ENCODE measurements at places on chromosomes 4 and X.

DNA sequence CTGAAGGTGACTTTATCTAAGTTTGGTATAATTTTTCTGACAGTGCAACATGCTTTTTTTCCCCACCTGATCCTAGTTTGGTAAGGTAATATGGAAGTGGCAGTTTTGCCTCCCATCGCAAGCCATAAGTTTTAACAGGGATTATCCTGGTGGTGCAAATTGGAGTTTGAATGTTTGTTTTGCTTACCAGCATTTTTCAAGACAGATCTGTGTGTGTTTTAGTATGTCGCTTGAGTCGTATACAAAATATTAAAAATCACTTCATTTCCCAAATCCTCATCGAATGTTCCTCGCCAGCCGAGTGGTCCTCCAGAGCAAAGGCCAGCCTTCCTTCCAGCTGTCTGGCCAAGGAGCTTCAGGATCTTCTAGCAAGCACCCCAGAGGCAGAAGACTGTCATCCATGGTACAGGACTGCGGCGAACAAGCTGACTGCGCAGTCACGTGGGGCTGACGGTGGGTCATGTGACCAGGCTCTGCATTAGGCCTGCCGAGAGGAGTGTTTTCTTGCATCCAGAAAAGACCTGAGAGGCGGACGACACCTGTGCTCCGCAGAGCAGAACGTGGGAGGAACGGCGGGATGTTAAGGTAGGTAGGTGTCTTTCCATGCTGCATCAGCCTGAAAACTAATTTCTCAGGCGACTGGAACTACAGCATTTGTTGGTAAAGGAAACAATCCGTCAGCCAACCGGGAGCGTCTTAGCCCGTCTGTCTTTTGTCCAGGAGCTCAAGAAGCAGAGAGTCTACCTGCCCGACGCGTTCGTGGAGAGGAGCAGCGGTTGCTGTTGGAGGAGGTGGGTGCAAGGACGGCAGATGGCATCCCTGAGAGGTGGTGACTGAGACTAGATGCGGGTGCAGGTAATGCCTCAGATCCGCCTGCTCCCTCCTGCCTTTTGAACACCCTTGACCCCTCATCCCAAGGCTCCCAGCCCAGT, at the start of gene GPRASP3:
TSS of gene GPRASP3 (plus strand) at position 507 of the 932 bp plus-strand sequence. CDS start 28,253 bp downstream, outside the sequence.
- peak; percentile 81 for DNase-seq

- DNase-seq, result no peak
These were observed 79.7 kb downstream of the CPE start for GRCh38 chr4:165458471-165458870.

- no peak for DNase-seq
These were observed 193.5 kb downstream of the CFAP299 start for GRCh38 chr4:80529026-80529425.

GRCh38 chrX:73401591-73402266, 45.1 kb upstream of the CDX4 start:
- DNase-seq, result no peak

- DNase-seq, result peak; percentile 24
These were observed 4.9 kb upstream of the TLR8 start for GRCh38 chrX:12901486-12901885.

- DNase-seq, result no peak
These were observed 25.7 kb upstream of the ZNF518B start for GRCh38 chr4:10482913-10483312.

- DNase-seq, result no peak
These were observed 13.0 kb upstream of the DAPP1 start for GRCh38 chr4:99803566-99804101.

- no peak for DNase-seq
These were observed 7.8 kb upstream of the XK start for GRCh38 chrX:37677765-37678164.

GRCh38 chr4:116082808-116083366, 969.5 kb upstream of the NDST4 start:
- no peak for DNase-seq

- DNase-seq, result no peak
These were observed 140.2 kb upstream of the LDB2 start for GRCh38 chr4:17038510-17039176.

DNA sequence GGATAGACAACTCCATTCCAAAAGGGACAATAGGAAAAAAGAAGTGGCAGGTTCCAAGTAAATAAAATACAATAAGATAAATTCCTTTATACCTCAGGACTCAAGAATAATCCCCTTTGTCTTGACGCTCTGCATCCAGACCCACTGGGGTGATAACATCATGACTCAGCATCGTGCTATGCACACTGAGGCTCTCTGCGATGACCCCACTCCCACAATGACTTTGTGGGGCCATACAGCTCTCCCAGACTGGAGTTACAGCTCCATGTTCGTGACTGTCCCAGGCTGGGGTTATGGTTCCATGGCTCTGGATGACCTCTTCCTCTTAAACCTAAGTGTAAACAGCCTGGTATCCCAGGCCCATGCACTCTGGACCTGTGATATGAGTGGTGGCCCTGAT, 254.5 kb upstream of the ADGRL3 start:
- no peak for DNase-seq

- DNase-seq, result no peak
These were observed 585.7 kb downstream of the TLL1 start for GRCh38 chr4:166458756-166459155.

DNA sequence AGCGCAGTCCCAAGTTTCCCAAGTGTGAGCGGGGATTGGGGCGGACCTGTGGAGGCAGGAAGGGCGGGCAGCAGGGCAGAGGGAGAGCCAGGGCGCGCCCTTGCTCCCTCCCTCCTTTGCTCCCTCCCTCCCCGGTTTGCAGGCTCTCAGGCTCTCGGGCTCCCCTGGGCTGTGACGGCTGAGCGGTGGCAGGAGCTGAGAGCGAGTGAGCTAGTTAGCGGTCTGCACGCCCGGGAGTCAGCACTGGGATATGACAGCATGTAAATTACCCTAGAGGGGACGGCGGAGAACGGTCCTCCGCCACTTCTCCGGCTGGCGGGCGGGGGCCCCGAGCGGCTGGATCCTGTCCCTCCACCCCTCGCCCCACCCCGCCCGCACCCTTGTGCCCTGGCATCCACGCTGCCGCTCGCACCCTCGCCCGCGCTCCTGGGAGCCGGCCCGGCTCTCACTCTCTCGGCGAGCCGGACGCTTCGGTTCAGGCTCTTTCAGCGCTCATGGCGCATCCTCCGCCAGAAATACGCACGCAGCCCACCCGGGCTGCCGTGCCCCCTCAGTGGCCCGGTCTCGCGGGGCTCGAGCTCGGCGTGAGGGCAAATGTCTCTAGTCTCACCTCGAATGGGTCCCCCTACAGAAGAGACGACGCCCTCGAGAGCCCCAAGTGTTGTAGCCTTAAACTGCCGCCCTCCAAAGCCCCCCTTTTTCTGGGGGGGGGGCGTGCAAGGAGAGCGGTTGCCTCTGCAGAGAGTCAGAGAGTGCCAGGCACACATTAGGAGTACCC, at the start of gene TSC22D3:
TSS of gene TSC22D3 (minus strand) at position 54 of the 778 bp plus-strand sequence. CDS start 368 bp downstream, outside the sequence.
- DNase-seq, result peak; percentile 57

DNA sequence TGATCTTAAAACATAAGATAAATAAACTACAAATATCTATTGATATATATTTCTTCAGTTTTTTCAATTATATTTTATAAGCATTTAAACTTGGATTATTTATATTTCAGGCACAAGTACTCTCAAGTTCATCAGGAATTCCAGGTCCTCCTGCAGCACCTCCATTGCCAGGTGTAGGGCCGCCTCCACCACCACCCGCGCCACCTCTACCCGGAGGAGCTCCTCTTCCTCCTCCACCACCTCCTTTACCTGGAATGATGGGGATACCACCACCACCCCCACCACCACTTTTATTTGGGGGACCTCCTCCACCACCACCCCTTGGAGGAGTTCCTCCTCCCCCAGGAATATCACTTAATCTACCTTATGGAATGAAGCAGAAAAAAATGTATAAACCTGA, 74.0 kb downstream of the RPA4 start:
- no peak for DNase-seq

DNA sequence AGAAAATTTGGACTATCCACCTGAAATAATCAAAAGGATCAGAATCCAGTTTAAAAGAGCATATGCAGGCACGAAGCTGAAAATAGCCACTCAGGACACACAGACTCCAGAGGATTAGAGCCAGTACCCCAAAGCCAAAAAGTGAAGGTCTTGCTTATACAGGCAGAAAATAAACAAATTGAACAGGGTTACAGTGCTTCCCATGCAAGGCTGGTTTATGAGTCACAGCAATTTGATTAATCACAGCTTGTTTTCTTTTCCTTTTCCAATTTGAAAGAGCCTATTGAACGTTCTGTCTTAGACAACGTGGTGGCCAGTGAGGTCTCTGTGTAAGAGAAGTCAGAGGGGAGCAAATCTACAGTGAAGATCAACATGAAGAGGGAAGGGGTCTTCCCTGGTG, 10.2 kb downstream of the HGFAC start:
- no peak for DNase-seq

GRCh38 chrX:10052906-10053625, 85.9 kb downstream of the CLDN34 start:
- peak; percentile 87 for DNase-seq

- DNase-seq, result no peak
These were observed 5.1 kb downstream of the SLC2A9 start for GRCh38 chr4:10016169-10016568.

DNA sequence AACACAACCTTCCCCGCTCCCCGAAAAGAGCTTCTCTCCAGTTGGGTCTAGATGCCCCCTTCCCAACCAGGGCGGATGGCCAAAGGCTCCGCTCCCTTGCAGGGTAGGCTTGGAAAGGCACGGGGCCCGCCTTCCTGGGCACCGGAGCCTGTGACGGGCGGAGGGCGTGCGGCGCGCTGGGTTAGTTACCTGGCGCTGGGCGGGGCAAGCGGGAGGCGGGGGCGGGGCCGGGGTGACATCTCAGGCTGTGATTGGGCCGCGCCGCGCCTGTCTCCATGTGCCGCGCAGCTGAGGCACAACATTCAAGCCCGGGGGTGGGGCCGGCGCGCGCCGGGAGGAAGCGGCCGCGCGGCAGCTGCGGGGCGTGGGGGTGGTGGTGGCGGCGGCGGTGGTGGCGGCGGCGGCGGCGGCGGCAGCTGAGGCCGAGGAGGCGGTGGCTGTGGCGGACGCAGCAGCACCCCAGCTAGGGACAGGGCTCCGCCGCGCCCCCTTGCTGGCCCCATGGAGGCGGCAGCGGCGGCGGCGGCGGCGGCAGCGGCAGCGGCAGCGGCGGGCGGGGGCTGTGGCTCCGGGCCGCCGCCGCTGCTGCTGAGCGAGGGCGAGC, at the start of gene REPS2:
TSS of gene REPS2 (plus strand) at position 298 of the 604 bp plus-strand sequence. CDS start at position 502, 204 bp downstream.
- DNase-seq, result peak; percentile 73

GRCh38 chr4:139890816-139891215, 225.2 kb downstream of the MGST2 start:
- DNase-seq, result no peak

DNA sequence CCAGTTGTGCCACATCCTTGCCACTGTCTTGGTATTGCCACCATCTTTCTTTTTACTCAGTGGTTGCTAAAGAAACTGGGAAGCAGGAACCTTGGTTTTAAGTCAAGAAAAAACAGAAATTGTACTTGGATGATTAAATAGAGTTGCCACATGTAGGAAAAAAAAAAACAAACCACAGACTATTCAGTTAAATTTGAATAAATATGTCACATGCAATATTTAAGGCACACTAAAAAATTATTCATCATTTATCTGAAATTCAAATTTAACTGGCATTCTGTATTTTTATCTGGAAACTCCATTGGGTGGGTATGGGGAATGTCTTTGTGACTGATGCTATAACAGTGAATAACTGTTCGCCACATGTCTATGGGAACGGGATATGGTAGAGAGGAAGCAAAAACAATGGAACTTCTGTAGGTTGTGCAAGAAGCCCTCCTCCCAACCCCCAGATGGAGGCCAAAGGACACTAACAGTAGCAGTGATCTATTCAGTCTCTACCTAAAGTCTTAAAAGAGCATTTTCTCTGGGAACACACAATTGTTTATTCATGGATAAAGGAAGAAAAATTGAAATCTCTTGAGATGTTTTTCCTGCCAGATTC, 57.0 kb upstream of the PLAC8 start:
- DNase-seq, result no peak

- peak; percentile 30 for DNase-seq
These were observed 54.8 kb upstream of the SRD5A3 start for GRCh38 chr4:55291227-55291640.

DNA sequence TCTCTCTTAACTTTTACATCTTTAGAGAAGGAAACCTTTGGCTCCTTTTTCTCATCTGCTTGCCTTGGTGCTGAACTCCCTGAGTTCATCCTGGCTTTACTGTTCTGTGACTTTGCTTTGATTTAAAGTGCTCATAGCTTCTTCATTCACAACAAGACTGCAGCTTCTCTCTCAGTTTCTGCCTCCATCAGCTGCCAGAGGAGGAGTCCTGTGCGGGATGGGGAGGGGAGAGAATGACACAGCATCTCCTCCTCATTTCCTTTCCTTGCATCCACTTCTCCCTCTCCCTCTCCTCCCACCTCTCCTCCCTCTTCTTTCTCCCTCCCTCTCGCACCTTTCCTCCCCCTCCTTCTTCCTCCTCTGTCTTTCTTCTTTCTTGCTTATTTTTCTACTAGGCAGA, 42.0 kb downstream of the CBLL2 start:
- peak; percentile 6 for DNase-seq

DNA sequence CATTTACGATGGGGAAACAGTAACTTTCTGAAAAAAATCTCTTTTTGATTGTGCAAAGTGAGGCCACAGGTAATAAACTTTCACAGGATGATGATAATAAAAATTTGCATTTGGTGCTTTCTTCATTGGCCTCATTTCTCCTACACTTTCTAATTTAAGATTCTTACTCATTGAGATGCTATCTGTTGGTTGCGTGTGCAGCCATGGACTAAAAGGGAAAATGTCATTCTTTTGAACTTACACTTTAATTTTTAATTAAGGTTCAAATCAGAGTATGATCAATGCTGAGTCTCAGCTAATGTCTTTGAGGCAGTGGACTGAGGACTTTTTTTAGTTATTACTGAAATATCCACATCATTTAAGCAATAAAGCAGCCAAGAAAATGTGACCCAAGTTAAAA, 87.6 kb downstream of the SEL1L3 start:
- no peak for DNase-seq

DNA sequence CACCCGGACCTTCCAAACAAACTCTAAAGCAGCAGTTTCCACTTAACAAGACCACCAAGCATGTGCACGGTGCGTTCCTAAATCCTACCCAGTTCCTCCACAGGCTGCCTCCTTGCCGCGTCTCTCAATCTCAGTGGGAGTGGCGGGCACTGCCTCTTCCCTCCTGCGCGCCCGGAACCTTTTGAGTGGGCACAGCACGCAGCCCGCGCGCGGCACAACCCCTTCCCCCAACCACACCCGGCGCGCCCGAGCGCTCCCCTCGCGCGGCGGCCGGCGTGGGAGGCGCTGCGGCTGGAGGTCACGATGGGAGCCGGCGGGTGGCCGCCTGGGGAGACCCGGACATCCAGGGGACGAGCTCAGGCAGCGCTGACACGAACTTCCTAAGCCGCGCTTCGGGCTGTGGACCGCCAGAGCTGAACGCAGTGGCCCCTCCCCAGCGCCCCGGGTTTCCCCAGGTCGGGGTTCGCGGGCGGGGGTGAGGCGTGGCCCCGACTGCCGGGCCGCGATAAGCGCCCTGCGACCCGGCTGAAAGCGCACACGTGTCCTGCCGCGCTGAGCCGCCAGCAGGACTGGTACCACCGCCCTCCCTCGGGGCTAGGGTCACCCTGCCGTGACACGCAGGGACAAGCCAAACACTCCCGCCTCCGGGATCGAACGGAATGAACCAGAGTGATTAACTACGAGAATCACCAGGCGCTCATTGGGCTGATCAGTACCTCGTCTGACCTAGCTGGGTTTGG, at the start of gene ABCG2:
TSS of gene ABCG2 (minus strand) at position 151 of the 740 bp plus-strand sequence. CDS start 18,644 bp downstream, outside the sequence.
- DNase-seq, result no peak

Measured in pons (tissue), 1 donor.